ENCODE measurements at places on chromosomes 11 and 22.

DNA sequence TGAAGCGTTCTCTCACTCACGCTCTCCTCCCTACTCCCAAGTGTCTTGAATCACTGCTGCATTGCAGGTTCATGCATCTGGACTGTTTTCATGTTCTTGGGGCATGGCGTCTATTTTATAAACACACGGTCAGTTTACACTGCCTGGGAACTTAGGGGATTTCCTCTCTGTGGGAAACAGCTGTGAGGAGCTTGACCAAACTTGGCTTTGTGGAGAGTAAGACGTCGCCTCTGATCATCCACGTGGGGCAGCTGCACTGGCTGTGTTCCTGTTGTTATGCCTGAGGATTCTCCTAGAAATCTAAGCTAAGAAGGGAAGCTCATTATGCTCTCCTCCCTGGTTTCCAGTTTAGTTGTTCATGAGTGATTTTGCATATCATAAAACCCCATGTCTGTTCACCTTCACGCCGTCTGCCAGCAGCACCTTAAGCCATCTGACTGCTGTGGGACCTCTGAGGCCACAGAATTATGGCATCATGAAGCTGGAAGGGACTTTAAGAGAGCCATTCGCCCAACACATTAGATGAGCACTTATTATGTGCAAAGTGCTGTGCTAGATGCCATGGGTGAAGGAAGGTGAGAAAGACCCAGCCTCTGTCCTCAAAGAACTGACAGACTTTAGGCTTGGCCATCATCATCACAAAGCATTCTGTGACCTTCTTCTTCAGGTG is 38.8 kb upstream of the POU2AF1 start:
- peak; percentile 46 for DNase-seq

- no peak for DNase-seq
Observed at GRCh38 chr11:113782134-113782533, 2.5 kb downstream of the CLDN25 start.

- DNase-seq, result no peak
Observed at GRCh38 chr11:67419325-67420049, 4.0 kb downstream of the CARNS1 start.

- DNase-seq, result no peak
Observed at GRCh38 chr11:96758957-96759356, 369.1 kb downstream of the JRKL start.

DNA sequence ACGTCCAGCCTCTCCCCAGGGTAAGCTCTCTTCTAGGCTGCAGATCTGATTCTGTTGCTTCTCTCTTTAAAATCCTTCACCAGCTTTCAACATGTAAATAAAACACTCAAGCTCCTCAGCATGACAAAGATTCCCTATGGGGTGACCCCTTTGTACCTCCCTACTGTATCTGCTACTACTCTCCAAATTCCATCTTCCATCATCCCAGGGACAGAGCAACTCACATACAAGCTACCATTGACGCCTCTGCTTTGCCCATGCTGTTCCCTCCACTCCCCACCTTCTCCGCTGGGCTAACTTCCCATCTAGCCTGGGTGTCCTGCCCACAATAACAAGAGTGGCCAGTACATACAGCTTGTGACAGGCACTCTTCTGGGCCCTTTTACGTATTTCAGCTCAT is 207.5 kb upstream of the ZBED5 start:
- DNase-seq, result no peak

- no peak for DNase-seq
Observed at GRCh38 chr11:35185696-35186095, 46.7 kb downstream of the CD44 start.

DNA sequence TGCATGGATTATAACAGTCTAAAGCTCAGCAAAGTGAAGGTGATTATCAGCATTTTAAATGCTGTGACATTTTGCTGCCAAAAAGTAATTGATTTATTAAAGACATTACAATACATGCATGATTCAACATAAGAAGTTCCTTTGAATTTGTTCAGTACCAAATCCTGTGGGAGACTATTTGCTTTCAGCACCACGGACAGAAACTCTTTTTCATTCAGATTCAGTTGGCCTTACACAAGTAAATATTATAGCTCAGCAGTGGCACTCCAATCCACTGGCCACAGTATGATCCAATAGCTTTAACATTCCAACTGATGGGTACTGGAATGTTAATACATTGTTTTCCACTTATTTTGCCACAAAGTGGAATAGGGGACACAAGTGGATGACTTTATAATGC is 806.7 kb downstream of the NTM start:
- peak; percentile 46 for DNase-seq

- no peak for DNase-seq
Observed at GRCh38 chr22:20241579-20242392, 26.3 kb downstream of the RTN4R start.

GRCh38 chr11:88193278-88193677 is 18.0 kb upstream of the RAB38 start:
- DNase-seq, result no peak

GRCh38 chr11:13183094-13183825 is 94.3 kb upstream of the BMAL1 start:
- DNase-seq, result peak; percentile 77
